ENCODE measurements at places on chromosomes 1 and 21.

GRCh38 chr1:215529571-215529970 lies 37.5 kb upstream of the KCTD3 start:
- DNase-seq, result no peak

GRCh38 chr1:170630977-170631376 lies 33.0 kb upstream of the PRRX1 start:
- no peak for DNase-seq

DNA sequence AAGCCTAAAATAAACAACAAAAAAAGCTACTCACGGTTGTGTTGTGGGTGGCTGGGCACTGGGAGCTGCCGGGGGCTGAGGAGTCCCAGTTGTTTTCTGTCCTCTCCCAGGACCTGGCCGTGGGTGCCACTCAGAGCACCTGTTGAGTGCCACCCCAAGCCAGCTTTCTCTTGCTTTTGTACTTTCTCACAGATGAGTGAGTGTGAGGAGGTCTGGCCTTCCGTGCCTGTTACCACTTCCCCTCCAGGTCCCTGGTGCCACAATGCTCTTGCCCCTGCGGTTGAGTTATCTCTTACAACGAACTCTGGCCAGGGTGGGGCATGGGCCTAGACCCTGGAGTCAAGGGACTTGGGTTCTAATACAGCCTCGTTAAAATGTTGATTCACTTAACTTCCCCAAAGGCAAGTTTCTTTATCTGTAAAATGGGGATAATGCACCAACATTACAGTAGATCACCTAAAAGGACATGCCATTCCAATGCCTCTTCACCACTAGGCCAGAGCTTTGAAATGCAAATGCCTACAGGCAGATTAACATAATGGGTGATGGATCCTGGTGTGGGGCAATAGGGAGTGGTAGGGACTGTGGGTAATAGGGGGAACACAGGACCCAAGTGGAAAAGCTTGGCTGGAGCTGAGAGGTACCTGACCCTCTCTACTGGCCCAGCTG lies at the start of gene CNR2:
TSS of gene CNR2 (minus strand) at position 151 of the 669 bp plus-strand sequence. CDS start 37,745 bp downstream, outside the sequence.
- DNase-seq, result peak; percentile 37

DNA sequence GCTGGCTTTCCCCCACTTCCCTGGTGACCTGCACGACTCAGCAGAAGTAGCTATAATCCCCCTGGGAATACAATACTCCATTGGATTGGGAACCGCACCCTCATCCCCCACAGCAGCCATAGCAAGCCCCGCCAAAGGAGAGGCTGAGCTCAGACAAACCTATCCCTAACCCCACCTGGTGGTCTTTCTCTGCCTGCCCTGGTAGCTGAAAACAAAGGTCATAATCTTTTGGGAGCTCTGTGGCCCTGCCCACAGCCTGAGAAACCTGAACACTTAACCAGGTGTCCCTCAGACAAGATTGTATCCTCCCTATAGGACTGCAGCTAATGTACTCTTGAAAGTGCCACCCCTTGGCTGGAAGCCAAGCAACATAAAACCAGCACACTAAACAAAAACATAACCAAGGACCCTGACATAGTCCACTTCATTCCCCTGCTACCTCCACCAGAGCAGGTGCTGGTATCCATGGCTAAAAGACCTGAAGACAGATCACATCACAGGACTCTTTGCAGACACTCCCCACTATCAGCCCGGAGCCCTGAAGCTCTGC lies 71.6 kb upstream of the RUNX1 start:
- DNase-seq, result no peak

GRCh38 chr1:223737342-223737741 lies 25.0 kb downstream of the CAPN2 start:
- DNase-seq, result no peak

- DNase-seq, result no peak
Measured at GRCh38 chr1:157382351-157382750, 170.0 kb downstream of the FCRL5 start.

DNA sequence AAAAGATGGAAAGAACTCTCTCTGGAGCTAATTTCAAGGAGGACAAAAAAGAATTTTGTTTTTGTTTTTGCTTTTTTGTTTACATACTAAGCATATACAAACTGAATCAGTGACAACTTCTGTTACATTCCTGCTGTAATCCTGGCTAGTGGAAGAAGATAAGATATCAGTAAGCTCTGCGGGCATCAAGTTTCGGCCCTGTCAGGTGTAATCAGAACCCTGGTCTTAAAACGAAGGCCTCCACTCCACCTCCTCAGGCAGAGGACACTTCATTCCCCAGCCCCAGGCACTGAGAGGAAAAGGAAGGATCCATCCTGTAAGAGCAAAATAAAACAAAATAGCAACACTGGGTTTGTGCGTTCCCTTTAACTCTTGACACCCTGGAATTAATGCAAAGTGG lies 88.9 kb upstream of the ARHGAP29 start:
- DNase-seq, result no peak

DNA sequence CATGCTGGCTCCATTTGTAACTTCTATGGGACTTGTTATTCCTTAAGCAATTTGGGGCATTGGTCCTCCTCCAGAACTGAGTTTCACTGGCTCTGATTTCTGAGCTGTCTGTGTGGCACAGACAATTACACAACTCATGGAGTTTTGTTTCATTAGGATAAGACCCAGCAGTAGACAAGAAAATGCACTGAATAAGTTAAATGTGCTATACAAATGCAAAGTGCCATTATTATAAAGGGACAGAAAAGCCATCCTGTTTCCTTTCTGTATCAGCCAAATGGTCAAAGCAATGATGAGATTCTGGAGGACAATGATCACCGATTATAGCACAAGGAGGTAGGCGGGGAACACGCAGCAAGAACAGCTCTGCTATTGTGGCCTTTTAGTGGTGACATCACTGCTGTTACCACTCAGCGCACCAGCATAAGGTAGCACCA lies 81.9 kb downstream of the CNIH3 start:
- DNase-seq, result no peak

- no peak for DNase-seq
Measured at GRCh38 chr1:5492846-5493245, 499.4 kb downstream of the NPHP4 start.

DNA sequence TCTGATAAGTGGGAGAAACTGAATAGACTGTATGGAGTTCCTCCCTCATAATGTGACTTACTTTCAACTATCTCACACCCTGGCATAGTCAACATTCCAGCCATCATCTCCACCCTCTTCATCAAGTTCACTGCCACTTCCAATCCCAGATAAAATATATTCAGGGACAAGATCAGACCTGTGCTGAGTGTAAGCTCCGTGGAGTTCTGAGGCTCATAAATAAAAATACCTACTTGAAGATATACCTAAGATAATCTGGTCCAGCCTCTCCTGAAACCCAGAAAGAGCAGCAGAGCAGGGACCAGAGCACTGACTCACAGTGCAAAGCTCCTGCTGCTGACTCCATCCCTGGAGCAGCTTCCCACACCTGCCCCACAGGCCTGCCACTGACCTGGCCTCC lies 1.7 kb upstream of the LCE7A start:
- DNase-seq, result no peak

- DNase-seq, result no peak
Measured at GRCh38 chr1:87778896-87779295, 450.2 kb downstream of the LMO4 start.

GRCh38 chr1:192516776-192517297 lies 58.7 kb upstream of the RGS1 start:
- DNase-seq, result peak; percentile 94

GRCh38 chr1:175494950-175495349 lies 248.4 kb downstream of the TNR start:
- DNase-seq, result no peak

- no peak for DNase-seq
Measured at GRCh38 chr1:150876119-150876454, 312 bp downstream of the ARNT start.

DNA sequence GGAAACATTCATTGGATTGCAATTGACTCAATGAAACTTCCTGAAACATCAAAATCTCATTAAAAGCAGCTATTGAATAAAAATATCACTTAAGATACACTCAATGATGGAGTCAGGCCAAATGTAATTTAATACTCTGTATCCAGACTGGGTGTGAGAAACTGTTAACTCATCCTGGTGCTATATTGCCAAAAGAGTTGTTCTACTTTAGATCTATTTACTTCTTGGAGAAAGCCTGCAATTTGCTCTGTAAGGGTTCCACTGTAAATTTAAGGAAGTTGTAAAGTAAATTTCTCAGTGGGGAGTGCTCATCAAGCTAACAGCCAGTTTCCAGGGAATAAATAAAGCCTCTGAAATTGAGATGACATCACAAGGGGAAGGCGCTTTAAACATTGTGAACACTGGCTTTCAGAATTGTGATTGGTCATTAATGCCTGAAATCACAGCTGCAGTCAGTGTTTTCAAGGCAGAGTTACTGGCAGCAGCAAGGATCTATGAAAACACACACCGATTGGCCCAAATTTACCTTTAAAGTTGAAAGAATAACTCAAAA lies 91.4 kb downstream of the OLFM3 start:
- no peak for DNase-seq

DNA sequence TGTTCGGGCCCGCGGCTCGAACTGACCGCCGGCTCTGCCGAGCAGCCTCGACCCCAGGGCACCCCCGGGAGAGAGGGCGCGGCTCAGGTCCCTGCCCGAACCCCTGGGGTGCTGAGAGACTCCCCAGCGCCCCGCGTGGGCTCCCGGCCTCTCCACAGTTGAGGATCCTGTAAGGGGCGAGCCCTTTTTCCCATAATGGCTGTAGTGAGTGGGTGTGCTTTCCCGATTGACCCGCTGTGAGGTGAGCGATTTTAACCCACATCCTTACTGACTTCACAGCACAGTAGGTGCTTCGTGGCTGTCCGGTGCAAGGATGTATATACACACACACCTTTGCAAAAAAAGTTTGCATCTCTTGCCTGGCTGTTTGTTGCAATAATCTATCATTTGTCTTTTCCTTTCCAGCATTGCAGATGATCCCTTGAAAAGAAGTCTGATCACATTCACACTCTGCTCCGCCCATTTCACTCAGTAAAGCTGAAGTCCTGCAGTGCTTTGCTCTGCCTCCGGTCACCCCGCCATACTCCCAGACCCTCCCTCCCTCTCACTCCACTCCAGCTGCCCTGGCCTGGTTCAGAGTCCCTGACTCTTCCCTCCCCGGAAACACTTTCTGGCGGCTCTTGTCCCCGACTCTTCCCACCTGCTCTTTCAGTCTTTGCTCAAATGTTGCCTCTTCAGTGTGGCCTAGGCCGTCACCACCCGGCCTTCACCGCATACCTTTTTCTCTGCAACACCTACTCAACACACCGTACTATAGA lies 955 bp upstream of the UBE2G2 start:
- no peak for DNase-seq

GRCh38 chr1:144551543-144552424 lies 40.9 kb upstream of the PPIAL4F start:
- DNase-seq, result peak; percentile 76

- no peak for DNase-seq
Measured at GRCh38 chr1:200771625-200772555, 33.2 kb downstream of the CAMSAP2 start.

GRCh38 chr1:18855573-18855972 lies 3.9 kb downstream of the TAS1R2 start:
- no peak for DNase-seq

- DNase-seq, result no peak
Measured at GRCh38 chr1:216960716-216961115, 237.5 kb upstream of the ESRRG start.

- peak; percentile 15 for DNase-seq
Measured at GRCh38 chr1:246492611-246493245, 14.4 kb downstream of the SMYD3 start.

DNA sequence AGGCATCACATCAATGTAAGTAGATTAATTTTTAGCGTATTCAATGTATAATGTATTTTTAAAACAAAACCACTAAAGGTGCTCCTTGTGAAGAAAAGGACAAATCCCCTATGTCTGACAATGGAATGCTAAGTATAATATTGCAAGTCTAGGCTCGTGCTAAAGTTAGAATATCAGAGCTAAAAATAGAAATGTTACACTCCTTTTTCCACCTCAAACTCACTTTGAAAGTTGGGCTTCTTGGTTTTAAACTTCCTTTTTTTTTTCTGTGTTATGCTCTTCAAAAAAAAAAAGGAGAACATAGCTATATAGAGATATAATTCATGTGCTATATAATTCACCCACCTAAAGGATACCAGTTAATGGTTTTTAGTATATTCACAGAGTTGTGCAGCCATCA lies 3.6 kb upstream of the SERBP1 start:
- no peak for DNase-seq

- DNase-seq, result no peak
Measured at GRCh38 chr1:241715435-241715834, 63.4 kb downstream of the WDR64 start.

- no peak for DNase-seq
Measured at GRCh38 chr1:94582565-94582964, 41.0 kb upstream of the F3 start.

DNA sequence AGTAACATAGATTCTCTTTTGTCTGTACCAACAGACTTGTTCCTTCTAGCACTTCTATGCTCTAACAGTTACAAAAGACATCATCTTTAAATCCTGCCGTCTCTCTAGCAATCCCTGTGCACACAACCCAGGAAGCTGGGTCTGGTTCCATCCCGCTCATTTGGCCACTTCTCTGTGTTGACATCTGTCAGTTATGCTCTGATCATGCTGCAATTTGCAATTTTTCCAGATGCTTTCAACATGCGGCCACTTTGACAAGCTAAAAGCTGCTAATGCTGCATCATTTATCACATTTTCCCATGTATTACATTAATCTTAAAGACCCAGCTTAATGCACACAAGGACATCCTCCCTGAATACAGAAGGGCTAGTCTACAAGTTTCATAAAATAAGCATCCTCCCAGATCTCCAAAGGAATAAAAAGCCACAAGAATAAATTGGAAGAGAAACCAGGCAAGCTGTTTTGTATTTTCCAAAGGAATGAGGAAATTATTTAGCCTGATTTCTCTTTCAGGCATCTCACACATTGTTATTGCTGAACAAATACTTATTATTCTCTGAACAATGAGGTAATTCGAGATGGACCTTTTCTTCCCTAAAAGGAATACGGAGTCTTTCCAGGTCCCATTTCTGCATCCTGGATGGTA lies 19.0 kb upstream of the LRRC52 start:
- DNase-seq, result no peak

GRCh38 chr1:103063921-103064320 lies 44.4 kb downstream of the COL11A1 start:
- no peak for DNase-seq

GRCh38 chr1:87539147-87539546 lies 210.5 kb downstream of the LMO4 start:
- no peak for DNase-seq

- no peak for DNase-seq
Measured at GRCh38 chr1:212488436-212489283, 55.9 kb downstream of the NENF start.

GRCh38 chr1:81670286-81670685 lies 130.4 kb upstream of the ADGRL2 start:
- no peak for DNase-seq

- no peak for DNase-seq
Measured at GRCh38 chr1:11027316-11027715, 14.9 kb downstream of the TARDBP start.

Data from CD4-positive, alpha-beta T cell treated with Interleukin-4 for 4 hours (primary cell).